Left lung (tissue), 14 donors: ENCODE measurements at places on chromosomes 7 and 10. TPM values are rescaled to one million over a fixed set of nuclear protein-coding genes. Genes with fewer than 3 reads are reported as not detected.
A peak's percentile ranks its signal among the peaks of the same experiment; 100 is the strongest.

PAPOLB gene
- total RNA-seq: 0.24 TPM

- no peak overlapping the region for H3K27ac ChIP-seq
- H3K36me3 ChIP-seq: no peaks in the 10 kb centered on the region
- no peak for DNase-seq
- H3K27me3 ChIP-seq: no peaks in the 10 kb centered on the region
These were observed 8.8 kb downstream of the GDI2 start for GRCh38 chr10:5804386-5804785.

DNA sequence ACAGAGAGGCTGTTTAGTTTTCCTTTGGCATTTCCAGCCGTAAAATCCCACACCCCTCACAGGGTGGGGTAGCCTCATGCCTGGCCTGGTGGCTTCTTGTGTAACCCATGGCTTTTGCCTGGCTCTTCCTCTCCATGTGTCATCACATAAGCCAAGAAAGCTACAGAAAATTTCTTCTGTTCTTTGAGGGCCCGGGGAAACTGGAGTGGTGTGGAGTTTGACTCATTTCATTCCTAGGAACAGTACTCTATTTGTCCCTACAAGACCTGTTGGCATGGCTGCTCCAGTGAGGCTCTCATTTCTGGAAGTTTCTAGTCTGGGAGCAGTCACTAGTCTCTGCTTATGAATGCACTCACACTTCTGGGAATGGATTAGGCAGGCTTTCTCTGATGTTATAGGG is 523.9 kb downstream of the SUGCT start:
- no peak overlapping the region for H3K27ac ChIP-seq
- no peaks in the 10 kb centered on the region for H3K4me1 ChIP-seq
- H3K27me3 ChIP-seq: no peaks in the 10 kb centered on the region
- H3K4me3 ChIP-seq: no peak overlapping the region
- no peaks in the 10 kb centered on the region for H3K36me3 ChIP-seq

GRCh38 chr7:6505685-6506559 is 45.3 kb downstream of the GRID2IP start:
- no peak for DNase-seq
- H3K27me3 ChIP-seq: no peaks in the 10 kb centered on the region
- no peaks in the 10 kb centered on the region for H3K36me3 ChIP-seq
- no peak overlapping the region for H3K4me3 ChIP-seq
- no peaks in the 10 kb centered on the region for H3K4me1 ChIP-seq

DNA sequence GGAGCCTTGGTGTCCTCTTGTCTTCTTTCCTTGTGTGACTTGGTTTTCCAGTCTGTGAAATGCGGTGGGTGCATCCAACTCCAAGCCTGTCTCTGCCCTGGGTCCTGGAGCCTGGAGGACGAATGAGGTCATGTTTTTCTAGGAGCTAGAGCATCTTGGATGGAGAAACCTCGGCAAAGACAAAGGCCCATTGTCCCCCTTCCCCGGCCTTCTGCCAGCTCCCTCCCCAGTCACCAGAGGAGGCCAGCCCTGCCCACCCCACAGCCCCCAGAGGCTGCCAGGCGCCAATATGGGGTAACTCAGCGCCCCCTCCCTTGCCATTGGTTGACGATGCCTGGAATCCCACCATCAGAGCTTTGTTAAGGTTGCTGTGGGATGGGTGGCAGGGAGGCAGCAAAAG is 40.4 kb downstream of the KCTD7 start:
- H3K27me3 ChIP-seq: no peaks in the 10 kb centered on the region
- H3K36me3 ChIP-seq: peaks cover 2% of the 10 kb centered on the region
- no peak for DNase-seq
- no peak overlapping the region for H3K27ac ChIP-seq

DNA sequence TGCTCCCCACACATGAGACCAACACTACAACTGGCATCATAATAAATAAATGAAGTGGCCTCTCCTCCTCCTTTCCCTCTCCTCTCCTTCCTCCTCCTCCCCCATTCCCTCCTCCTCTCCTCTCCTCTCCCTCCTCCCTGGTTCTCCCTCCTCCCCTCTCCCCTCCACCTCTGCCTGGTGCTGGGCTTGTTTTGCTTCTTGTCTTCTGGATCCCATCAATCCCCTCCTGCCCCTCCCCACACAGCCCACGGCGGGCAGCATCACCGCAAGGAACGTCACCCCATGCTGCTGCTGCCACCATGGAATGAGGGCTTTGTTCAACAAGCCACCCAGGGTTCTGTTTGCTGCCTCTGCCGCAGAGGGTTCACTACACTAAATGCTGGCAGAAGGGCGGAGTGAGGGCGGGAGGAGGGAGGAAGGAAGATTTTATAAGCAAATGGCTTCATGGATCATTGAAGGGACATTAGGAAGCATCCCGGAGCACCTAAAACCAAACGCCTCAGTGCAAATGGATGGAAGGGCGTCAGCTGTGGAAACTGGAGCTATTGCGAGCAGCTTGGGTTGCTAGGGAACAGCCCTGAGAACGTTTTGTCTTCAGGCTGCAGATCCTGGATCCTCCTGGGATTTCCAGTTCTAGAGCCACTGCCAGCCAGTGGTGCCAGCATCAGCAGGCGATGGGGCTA is 379.7 kb upstream of the ZMIZ1 start:
- no peaks in the 10 kb centered on the region for H3K4me1 ChIP-seq
- no peaks in the 10 kb centered on the region for H3K36me3 ChIP-seq
- H3K27me3 ChIP-seq: no peaks in the 10 kb centered on the region
- no peak for DNase-seq
- H3K4me3 ChIP-seq: no peak overlapping the region

C10orf53 gene
- total RNA-seq: not detected

- DNase-seq: no peak
- H3K36me3 ChIP-seq: no peaks in the 10 kb centered on the region
- H3K27me3 ChIP-seq: no peaks in the 10 kb centered on the region
- H3K4me3 ChIP-seq: no peak overlapping the region
These were observed 63.7 kb downstream of the TRUB1 start for GRCh38 chr10:115001506-115002381.

- H3K27ac ChIP-seq: peak within 1 kb of the TSS; percentile 79
- H3K4me1 ChIP-seq: peaks cover 8% of the 10 kb centered on the region
- H3K4me3 ChIP-seq: peak within 1 kb of the TSS; percentile 29
- H3K27me3 ChIP-seq: no peaks in the 10 kb centered on the region
- DNase-seq: no peak
These were observed at the start of gene INMT for GRCh38 chr7:30751696-30752273. Gene INMT, plus strand, starts transcription at chr7:30752135. Its CDS starts 16 bp downstream, at chr7:30752151.

DNA sequence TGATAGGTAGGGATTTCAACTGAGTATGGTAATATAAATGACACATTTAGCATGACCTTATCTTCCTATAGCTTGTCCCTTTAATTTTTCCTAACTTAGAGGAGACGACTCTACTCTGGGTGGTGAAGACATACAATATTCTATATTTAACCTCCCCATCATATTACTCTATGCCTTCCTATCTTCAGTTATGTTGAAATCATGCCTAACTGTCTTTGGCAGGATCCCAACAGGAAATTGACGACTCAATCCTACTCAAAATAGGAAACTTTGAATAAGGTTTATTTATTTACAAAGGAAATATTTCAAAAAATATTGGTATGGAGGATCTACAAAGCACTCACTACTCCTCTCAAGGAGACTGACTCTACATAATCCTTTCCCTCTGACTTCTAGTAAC is 24.1 kb upstream of the SEMA3A start:
- H3K4me1 ChIP-seq: no peaks in the 10 kb centered on the region
- H3K4me3 ChIP-seq: no peak overlapping the region
- H3K27me3 ChIP-seq: no peaks in the 10 kb centered on the region
- H3K27ac ChIP-seq: no peak overlapping the region

- no peak overlapping the region for H3K27ac ChIP-seq
- H3K27me3 ChIP-seq: no peaks in the 10 kb centered on the region
- H3K4me1 ChIP-seq: no peaks in the 10 kb centered on the region
- DNase-seq: no peak
- H3K4me3 ChIP-seq: no peak overlapping the region
These were observed 119.6 kb upstream of the ADO start for GRCh38 chr10:62684911-62685310.

- DNase-seq: no peak
- no peaks in the 10 kb centered on the region for H3K4me1 ChIP-seq
- no peaks in the 10 kb centered on the region for H3K27me3 ChIP-seq
These were observed 41.2 kb upstream of the SDK1 start for GRCh38 chr7:3259711-3260400.
